ENCODE measurements at places on chromosomes 16 and 17.
A peak's percentile ranks its signal among the peaks of the same experiment; 100 is the strongest.

GRCh38 chr17:78991906-78992532 lies 12.3 kb upstream of the LGALS3BP start:
- no peak for DNase-seq

- no peak for DNase-seq
Measured at GRCh38 chr17:64974750-64975317, 55.6 kb upstream of the LRRC37A3 start.

DNA sequence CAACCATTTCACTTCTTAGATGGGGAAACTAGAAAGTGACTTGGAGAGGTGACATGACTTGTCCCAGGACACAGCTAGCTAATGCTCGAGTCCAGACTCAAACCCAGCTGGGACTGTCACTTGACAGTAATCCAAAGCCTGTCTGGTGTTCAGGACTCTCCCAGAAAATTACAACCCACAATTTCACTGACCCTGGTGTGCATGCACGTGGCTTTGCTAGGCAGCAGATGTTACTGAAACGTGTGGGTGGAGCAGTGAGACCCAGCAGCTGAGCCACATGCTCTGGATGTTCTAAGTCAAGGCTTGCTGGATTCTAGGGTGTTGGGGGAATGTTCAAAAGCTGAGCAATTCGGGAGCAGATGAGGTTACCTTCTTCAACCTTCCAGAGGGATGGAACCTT lies 364.6 kb downstream of the GRIN2A start:
- no peak for DNase-seq

- DNase-seq = peak; percentile 68
Measured at GRCh38 chr16:75024594-75024993, 25.8 kb downstream of the ZNRF1 start.

DNA sequence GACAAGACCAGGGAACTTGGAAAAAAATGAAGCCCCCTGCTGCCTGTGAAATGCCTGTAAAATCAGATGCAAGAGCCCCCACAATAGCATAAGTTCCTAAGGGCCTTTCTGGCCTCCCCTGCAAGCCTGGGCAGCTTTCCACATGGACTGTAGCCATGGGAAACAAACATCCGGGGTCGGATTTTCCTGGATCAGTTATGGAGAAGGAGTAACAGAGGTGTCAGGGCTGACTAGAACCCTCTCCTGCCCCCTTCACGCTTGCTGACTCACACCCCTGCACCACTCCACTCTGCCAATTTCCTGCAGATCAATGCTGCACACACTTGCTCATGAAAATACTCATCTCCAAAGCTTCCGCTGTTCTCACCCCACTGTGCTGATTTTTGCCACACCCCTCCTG lies 258.6 kb downstream of the CBLN1 start:
- DNase-seq = no peak

- DNase-seq = no peak
Measured at GRCh38 chr16:68231384-68232136, 4.4 kb downstream of the ESRP2 start.

- no peak for DNase-seq
Measured at GRCh38 chr17:33493566-33493965, 200.5 kb upstream of the ASIC2 start.

DNA sequence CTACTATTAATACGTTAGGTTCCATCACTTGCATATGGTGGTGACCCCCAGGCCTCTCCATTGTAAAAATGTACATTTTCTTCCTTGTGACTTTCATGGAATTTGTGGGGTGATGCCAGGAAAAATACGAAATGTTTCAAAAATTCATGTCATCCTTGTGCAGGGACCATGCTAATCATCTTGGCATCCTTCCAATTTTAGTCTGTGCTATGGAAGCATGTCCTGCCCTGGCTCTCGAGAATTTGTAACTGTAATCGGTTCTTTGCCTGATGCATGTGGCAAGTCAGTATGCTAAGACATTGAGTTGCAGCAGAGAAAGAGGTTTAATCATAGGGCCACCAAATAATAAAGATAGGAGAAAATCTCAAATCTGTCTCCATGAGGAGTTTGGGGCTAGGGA lies 14.3 kb upstream of the GINS3 start:
- DNase-seq = no peak

Data from inflammatory macrophage treated with lipopolysaccharide for 4 hours (primary cell).